ENCODE measurements at places on chromosomes 7 and 10.
A peak's percentile ranks its signal among the peaks of the same experiment; 100 is the strongest.

DNA sequence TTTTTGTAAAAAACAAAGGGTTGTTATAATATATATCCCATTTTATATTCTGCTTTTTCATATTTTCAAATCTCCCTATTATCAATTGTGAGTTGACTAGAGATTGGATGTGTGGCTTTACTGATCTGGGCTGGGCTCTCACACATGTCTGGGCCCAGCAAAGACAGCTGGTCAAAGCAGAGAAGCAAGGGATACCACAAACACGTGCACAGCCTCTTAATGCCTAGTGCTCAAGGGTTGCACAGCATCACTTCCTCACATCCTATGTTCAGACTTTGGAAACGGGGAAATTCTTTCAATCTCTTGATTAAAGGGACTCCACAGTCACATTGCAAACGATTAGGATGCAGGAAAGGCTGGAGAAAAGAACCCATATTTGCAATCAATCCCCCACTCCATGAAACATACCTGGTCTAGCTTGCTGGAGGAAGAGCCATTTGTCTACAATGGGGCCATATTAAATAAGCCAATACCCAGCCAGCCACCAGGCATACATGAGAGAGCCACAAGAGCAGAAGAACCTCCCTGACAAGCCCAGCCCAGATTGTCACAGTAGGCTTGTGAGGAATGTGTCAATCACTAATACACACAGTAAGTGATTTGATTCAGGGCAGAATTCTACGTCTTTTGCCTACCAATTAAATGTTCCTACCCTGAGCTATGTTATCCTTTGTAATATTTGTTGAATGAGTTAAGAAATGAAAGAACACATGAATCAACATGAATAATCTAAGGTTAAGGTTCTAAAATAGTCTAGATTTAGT lies 431.2 kb downstream of the TNS3 start:
- DNase-seq, result no peak

- no peak for DNase-seq
Observed at GRCh38 chr7:51227861-51228260, 88.7 kb downstream of the COBL start.

GRCh38 chr10:24971374-24971773 lies 19.0 kb upstream of the PRTFDC1 start:
- DNase-seq, result no peak

DNA sequence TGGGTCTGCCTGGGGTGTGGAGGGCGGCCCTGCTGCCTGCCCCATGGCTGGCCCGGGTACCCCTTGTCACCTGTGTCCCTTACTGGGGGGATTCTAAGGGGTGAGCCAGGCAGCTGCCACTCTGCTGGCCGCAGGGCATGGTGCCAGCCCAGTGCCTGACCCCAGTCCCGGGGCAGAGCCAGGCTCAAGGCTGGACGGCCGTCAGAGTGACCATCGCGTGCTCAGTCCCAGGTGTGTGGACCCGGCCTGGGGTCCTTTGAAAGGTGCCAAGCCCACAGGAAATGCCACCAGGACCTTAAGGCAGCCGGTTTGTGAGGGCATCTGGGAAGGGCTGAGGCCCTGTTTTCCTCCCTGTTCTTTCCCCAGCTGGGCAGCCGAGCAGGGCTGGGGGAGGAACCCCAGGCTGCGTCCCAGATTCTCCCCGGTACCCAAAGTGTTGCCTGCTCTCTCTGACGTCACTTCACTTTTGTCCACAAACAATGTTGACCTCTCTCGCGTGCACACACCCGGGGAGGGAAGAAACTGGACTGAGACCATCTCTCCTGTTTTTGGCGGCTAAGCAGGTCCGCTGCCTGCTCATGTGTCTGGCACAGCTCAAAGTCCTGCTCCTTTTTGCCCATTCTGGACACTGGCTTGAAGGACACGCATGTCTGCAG lies 37.6 kb downstream of the PAPOLB start:
- DNase-seq, result no peak

DNA sequence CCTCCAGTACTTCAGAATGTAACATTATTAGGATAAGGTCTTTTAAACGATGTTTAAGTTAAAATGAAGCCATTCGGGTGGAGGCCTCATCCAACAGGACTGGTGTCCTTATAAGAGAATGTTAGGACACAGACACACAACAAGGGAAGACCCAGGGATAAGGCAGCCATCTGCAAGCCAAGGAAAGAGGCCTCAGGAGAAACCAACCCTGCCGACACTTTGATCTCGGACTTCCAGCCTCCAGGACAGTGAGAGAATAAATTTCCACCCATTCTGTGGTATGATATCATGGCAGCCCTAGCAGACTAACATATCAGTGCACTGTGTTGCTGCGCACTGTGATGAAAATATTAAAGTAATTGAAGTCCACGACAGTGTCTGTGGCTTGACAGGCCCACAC lies 250.8 kb downstream of the COBL start:
- DNase-seq, result no peak

- peak; percentile 56 for DNase-seq
Observed at GRCh38 chr7:149753375-149754233, 19.8 kb downstream of the ZNF467 start.

DNA sequence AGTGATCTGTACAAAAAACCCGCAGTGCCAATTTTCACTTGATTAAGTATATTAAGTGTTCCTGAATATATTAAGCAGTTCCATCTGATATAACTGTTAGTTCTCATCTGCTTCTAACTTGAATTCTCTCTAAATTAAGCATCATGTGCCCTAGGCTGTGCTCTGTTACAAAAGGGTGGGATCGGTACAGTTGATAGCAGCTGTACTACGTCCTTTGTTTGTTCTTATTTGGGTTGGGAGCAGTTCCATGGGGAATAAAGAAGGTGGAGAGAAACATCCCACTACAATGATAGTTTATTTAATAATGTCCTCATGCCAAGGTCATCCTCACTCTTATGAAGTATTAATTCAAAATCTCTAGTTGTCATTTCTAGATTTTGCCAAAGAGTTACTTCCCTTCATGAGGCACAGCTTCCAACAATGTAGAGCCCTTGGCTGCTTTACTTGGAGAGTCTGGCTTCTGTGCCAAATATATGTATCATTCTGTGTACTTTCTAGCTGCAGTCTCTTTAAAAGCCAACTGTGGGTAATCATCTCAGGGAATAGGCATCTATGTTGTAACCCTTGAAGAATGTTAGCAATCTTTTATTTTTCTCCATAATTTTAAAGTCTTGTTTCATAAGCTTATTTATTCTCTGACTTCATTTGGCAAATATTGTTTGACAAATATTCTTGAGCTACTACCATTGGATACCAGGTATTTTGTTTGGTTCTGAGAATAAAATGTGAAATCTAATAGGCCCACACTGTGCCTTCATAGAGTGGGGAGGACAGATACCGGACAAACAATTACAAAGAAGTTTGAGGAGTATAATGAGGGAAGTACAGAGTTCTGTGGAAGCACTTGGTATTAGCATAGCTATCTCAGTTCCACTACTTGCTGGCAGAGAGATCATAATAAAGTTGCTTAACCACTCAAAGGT lies 22.4 kb upstream of the AHR start:
- DNase-seq, result peak; percentile 28

- DNase-seq, result no peak
Observed at GRCh38 chr10:24984906-24985305, 31.1 kb downstream of the ENKUR start.

DNA sequence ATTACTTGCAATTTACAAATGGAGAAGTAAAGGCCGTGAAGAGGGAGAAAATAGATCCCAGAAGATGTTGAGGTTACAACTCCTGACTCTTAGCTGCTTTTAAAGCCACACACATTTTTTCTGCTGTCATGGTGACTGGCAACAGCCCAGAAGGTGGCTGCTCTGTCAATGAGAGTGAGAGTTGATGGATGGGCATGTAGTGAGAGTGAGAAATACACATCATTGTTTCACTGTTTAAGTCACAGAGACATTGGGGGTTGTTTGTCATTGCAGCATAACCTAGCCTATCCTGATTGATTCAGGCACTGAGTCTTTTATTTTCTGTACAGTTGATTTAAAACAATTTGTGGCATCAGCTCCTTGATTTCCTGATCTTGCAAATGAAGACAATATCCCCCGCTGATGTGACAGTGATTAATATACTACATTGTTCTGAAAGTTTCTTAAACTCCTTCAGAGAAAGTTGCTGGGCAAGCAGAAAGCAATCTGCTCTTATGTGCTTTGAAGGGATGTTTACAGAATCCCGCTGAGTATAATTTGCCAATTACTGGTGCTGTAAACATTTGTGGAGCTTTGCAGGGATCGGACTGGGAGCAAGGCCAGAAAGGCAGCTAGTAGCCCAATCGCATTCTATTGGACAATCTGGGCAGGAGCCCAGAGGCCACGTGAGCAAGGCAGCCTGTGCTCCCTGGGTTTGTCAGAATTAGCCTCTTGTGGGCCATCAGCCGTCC lies 229.6 kb downstream of the PRPF18 start:
- DNase-seq, result peak; percentile 69

GRCh38 chr7:64653721-64654401 lies 12.1 kb upstream of the ZNF107 start:
- DNase-seq, result no peak

- DNase-seq, result no peak
Observed at GRCh38 chr7:56188823-56189346, 72.7 kb upstream of the NUPR2 start.

- no peak for DNase-seq
Observed at GRCh38 chr7:143418681-143419458, 10.2 kb upstream of the EPHA1 start.

DNA sequence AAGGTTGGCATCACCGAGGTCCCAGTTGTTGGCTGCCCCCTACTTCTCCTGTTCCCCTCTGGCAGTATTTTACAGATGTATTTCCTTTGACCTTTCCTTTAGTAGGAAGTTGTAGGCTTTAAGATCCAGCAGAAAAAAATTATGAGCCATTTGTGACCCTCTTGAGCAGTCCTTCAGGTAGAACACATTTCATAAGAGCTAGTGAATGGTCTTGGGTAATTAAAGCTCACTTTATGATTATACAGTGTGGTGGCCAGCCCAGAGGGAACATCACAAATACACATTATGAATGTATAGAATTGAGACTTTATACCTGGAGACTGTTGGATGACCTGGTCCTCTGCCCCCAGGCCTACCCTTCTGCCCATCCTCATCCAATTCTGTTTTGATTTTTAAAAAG lies 57.0 kb downstream of the KAT6B start:
- no peak for DNase-seq

DNA sequence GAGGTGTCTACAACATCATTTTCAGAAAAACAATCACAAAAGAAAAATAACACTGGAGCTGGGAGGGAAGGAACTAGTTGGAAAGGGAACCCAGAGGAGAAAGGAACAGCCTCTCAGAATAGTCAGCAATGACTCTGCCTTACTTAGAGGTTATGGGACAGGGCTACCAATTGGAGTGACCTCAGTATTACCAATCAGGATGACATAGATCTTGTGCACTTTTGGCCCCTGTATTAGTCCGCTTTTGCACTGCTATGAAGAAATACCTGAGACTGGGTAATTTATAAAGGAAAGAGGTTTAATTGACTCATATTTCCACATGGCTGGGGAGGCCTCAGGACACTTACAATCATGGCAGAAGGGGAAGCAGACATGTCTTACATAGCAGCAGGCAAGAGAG lies 99.7 kb upstream of the SDK1 start:
- no peak for DNase-seq

GRCh38 chr7:47638679-47639315 lies 56.9 kb upstream of the TNS3 start:
- no peak for DNase-seq

DNA sequence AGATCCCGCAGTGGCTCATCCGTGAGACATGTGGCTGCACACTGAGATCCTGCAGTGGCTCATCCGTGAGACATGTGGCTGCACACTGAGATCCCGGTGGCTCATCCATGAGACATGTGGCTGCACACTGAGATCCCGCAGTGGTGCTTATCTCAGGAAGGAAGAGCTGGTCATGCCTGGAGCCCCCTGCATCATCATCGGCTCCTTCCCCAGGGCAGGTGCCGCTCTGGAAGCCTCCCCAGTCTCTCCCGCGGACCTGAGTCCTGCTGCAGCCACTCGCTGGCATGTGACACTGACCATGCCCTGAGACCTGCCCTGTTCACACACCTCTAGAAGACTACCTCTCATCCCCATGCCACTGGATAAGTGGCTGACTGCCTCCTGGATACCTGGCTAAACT lies 181.3 kb downstream of the PTPRN2 start:
- no peak for DNase-seq

GRCh38 chr10:34732926-34733325 lies 82.2 kb downstream of the PARD3 start:
- no peak for DNase-seq

DNA sequence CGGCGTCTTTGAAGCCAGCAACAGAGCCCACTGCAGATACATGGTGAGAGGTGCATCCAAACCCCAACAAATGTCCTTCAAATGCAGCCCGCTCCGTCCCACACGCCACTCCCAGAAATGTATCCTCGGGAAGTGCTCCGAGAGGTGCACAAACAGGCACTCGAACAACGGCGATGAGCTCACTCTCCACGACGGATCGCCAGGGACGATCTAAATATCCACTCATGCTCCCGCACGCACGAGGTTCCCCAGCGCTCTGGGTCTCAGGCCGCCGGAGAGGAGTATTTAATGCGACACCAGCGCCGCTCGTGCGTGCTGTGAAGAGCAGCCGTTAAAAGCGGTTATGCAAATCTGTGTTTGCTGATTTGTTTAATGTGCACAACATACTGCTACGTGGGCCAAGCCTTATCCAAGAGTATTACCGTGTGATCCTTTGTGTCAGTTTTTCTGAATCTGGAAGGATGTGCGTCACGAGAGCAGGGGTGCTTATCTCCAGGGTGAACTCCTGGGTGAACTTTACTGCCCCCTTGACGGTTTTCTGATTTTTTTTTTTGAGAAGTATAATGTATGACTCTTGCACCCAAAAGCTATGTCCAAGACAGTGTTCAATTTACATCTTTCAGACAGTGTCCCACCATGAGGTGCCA lies 48.5 kb upstream of the PPP2R2D start:
- DNase-seq, result no peak

Measured in body of pancreas (tissue), 4 donors.